CD4-positive, alpha-beta T cell treated with Interleukin-15 for 1 hour (primary cell): ENCODE measurements at places on chromosomes 4 and X.

DNA sequence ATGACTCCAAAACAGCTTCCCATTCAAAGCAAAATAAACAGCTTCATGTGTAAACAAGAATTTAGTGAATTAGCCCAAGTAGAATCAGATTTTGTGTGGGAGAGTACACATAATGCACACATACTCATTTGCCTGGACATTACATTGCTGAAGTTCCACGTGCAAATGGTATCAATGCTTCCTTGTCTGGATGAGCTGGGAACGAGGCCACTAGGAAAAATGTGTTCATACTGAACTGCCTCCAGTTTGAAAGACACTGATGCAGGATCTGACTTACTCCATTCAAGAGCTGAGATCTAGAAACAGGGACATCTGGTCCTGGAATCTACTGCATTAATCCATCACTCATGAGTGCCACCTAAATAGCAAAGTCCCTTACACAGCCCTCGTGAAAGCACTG lies 228.0 kb downstream of the APBB2 start:
- no peak for DNase-seq

DNA sequence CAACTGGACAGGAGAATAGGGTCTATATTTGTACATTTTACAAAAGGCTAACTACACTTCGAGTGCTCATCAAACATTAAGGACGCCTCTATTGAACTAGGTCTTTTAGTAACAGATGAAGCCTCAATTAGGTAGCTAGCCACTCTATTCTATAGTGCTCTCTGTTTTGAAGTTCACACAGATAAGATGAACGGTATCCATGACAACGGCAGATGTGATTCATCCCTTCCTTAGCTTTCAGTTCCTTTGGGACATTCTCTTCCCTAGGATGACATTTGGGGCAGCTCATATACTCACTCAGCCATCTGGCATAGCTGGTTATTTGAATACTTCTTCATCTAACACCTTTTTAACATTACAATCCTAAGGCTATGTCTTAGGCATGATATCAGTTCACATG lies 62.4 kb upstream of the WDFY3 start:
- DNase-seq, result no peak

- DNase-seq, result no peak
These were observed 203.0 kb downstream of the MAB21L2 start for GRCh38 chr4:150784939-150785338.

DNA sequence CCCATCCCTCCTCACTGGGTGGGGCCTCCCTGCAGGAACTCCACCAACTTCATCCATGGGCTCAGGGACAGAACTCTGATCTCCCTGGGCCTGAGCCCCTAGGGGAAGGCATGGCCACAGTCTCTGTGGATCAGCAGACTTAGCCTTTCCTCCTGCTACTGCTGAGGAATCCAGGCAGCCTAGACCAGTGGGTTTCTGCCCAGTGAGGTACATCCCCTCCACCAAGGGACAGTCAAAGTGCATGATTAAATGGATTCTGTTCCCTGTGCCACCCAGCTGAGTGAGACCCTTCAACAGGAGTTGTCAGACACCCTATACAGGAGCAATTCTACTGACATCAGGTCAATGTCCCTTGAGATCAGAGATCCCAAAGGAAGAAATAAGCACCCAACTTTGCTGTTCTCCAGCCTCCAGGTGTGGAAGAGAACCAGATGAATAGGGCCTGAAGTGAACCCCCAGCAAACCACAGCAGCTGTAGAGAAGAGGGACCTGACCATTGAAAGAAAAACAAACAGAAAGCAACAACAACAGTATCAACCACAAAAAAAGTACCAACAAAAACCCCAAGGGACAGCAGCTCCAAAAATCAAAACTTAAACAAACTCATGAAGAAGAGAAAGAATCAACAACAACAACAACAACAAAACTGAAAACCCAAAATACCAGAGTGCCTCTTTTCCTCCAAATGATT lies 84.8 kb downstream of the CHIC1 start:
- DNase-seq, result no peak

- no peak for DNase-seq
These were observed 2.8 kb downstream of the PPP1R3F start for GRCh38 chrX:49272421-49272820.

GRCh38 chrX:136193771-136194170 lies 46.4 kb downstream of the FHL1 start:
- DNase-seq, result no peak

- DNase-seq, result no peak
These were observed 232.5 kb upstream of the POF1B start for GRCh38 chrX:85611926-85612325.
